ENCODE measurements at places on chromosomes 11 and 22.
A peak's percentile ranks its signal among the peaks of the same experiment; 100 is the strongest.

- DNase-seq, result peak; percentile 65
These were observed 586 bp downstream of the LRP5 start for GRCh38 chr11:68312780-68313573.

DNA sequence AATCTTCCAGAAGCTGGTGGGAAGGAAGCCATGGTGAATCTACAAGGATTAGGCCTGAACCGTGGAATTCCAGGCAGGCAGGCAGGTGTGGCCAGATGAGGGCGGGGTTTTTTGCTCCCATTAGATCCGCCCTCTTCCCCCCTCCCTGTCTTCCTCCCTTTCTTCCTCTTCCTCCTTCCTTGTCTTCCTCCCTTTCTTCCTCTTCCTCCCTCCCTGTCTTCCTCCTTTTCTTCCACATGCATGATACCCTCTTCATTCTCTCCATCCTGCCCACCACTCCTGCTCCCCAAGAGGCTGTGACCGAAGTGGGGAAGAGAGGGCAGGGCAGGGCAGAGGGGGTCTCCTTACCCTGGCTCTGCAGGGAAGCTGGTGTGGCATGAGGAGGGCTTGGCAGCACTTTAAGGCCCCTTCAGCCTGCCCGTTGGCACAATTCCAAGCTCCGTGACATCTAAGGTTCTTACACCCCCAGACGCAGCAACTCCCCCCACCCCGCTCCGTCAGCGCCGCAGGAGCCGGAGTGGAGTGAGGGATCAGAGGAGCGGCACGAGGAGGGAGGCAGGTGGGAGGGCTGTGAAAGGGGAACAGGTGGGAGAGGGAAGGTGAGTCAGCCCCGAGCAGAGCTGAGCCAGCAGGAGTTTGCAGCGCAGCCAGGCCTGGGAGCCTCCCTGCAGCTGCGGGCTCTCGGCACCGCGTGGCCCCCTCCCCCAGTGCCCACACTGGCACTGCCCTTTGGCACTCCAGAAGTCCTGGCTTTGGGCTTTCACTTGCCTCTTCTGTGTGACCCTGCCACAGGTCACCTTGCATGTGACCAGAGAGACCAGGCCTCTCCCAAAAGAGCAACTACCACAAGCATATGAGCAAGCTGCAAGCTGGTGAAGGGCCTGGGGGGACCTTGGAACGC, 32.1 kb downstream of the KCNJ4 start:
- DNase-seq, result no peak

GRCh38 chr11:30603357-30603756, 17.2 kb upstream of the MPPED2 start:
- DNase-seq, result no peak

DNA sequence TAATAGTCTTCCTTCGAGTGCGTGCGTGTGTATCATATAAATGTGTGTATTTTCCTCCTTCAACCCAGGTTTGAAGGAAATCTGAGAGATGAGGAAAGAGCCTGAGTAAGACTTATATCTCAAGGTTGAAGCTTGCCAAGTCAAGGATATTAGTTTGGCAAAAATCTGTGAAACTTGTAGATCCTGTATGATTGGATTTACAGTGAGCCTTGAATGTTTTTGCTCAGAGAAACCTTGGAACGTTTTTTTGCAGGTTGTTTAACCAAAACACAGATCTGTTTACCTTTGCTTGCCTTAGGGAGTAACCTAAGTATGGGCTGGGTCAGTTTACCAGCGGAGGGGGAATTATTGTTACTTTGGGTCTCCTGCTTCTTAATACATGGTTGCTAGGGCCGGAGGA, 35.9 kb upstream of the SORL1-AS1 start:
- no peak for DNase-seq

GRCh38 chr11:27770576-27770975, 70.3 kb upstream of the BDNF start:
- DNase-seq, result no peak

- peak; percentile 60 for DNase-seq
These were observed 49.3 kb downstream of the SCUBE1 start for GRCh38 chr22:43293655-43294392.

GRCh38 chr22:42949159-42949558, 65.8 kb downstream of the PACSIN2 start:
- DNase-seq, result no peak

- DNase-seq, result no peak
These were observed 20.8 kb upstream of the GAB2 start for GRCh38 chr11:78438298-78438975.

DNA sequence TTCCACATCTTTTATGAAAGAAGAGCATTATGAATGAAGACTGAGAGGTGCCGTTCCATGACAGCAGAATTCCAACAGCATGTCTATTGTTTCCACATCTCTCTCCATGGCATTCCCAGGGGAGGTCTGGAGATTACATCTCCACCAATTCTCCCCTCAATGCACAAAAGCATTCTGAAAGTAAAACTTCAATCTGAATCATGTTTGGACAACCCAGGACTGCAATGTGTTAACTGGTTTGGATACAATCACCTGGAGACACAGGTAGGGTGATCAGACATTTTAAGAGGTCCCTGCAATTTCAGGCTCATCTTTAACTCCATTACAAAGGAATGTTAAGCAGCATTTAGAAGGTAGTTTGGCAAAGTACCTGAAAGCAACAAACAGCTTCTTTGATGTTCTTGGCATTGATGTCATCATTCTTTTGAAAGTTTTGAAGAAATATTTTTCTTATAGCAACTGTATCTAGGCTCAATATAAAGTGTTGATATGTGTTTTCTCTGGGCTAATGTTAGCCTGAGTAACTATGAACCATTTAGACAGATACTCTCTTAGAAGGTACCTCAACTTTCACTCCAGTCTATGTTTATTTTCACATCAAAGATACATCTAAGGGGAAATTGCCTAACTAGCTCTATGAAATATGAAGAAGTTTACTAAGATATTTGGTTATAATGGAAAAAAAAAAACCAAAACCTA, 181.4 kb upstream of the MTMR2 start:
- peak; percentile 83 for DNase-seq

DNA sequence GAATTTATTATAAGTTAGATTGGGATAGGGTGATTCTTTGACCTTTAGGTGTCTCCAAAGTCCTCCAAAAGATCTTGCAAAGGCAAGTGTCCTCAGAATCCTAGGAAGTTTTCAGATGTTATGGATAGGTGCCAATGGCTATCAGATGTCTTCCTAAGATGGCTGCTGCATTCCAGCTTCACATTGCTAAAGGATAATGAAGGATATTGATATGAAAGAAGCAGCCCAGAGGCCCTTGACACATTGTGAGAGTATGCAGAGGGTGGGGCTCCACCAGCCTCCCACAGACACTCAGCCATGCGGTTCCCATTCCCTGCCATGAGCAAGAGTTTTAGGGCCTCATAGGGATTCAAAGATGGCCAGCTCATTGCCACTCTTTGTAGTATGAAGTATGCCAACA, 22.3 kb upstream of the GLYATL2 start:
- no peak for DNase-seq

DNA sequence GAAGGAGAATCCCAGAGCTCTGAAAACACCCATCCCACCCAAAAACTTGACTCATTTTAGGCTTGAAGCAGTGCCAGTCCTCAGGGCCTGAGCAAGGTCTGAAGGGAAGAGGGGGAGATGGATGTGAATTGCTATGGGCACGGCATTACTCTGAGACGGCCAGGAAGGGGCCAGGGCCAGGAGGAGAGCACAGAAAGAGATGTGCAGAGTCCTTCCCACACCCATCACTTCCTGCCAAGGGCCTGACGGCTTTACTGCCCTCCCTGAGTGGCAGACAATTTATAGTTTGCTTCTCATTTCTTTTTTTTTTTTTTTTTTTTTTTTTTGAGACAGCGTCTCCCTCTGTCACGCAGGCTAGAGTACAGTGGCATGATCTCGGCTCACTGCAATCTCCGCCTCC, 22.5 kb downstream of the TAB1 start:
- no peak for DNase-seq

- peak; percentile 1 for DNase-seq
These were observed 1.5 kb downstream of the ASPHD2 start for GRCh38 chr22:26430600-26430999.

DNA sequence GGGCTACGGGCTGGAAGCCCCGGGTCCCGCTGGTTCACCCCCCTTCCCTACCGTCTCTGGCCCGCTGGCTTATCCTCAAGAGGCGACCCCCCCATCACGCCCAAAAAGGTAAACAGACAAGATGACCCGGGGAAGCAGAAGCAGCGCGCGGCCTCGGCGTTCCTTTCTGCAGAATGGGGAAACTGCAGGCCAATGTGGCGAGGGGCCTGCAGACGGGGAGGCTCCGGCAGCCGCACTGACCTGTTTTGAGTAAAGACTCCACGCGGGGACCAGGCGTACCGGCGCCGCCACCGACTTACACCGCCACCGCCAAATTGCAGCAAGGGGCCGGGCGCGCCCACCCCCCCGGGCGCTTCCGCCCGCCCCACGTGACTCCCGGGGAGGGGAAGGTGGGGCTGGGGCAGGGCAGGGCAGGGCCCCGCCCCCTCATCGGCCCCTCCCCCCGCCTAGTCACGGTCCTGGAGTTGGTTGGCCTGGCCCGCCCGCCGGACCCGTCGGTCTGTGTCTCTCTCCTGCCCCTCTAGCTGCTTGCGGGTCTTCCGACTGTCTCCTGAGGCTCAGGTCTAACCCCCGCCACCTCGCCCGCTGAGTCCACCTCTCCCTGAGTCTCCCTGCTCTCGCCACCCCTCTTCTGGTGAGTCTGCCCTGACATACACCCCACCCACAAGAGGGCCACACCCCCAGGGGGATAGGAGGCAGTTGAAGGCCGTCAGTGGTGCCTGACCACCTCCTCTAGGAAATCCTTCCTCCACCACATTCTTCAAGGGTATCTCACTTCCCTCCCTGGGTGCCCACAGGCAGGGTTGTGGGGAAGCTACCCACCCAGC, at the start of gene ARAP1:
Gene ARAP1, minus strand, starts transcription at position 321 of the 827 bp plus-strand sequence. CDS start 25,280 bp downstream, outside the sequence.
- peak; percentile 87 for DNase-seq

- DNase-seq, result no peak
These were observed 118.5 kb downstream of the NAT10 start for GRCh38 chr11:34223907-34224306.

GRCh38 chr11:15525582-15525981, 410.9 kb downstream of the INSC start:
- DNase-seq, result no peak

DNA sequence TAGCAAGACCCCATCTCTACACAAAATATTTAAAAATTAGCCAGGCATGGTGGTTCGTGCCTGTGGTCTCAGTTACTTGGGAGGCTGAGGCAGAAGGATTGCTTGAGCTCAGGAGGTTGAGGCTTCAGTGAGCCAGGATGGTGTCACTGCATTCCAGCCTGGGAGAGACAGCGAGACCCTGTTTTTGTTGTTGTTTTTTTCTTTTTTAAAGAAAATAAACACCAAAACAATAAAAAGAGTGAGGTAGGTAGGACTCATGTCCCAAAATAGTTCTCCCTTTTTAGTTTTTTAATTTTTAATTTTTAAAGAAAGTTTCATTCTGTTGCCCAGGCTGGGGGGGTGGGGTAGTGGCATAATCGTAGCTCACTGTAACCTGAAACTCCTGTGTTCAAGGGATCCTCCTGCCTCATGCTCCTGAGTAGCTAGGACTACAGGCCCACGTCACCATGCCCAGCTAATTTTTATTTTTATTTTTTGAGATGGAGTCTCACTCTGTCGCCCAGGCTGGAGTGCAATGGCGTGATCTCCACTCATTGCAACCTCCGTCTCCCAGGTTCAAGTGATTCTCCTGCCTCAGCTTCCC, 25.5 kb upstream of the MALAT1 start:
- no peak for DNase-seq

- DNase-seq, result no peak
These were observed 24.4 kb upstream of the CD5 start for GRCh38 chr11:61077936-61078335.

GRCh38 chr11:110710628-110711381, 1.4 kb downstream of the ARHGAP20 start:
- peak; percentile 88 for DNase-seq

DNA sequence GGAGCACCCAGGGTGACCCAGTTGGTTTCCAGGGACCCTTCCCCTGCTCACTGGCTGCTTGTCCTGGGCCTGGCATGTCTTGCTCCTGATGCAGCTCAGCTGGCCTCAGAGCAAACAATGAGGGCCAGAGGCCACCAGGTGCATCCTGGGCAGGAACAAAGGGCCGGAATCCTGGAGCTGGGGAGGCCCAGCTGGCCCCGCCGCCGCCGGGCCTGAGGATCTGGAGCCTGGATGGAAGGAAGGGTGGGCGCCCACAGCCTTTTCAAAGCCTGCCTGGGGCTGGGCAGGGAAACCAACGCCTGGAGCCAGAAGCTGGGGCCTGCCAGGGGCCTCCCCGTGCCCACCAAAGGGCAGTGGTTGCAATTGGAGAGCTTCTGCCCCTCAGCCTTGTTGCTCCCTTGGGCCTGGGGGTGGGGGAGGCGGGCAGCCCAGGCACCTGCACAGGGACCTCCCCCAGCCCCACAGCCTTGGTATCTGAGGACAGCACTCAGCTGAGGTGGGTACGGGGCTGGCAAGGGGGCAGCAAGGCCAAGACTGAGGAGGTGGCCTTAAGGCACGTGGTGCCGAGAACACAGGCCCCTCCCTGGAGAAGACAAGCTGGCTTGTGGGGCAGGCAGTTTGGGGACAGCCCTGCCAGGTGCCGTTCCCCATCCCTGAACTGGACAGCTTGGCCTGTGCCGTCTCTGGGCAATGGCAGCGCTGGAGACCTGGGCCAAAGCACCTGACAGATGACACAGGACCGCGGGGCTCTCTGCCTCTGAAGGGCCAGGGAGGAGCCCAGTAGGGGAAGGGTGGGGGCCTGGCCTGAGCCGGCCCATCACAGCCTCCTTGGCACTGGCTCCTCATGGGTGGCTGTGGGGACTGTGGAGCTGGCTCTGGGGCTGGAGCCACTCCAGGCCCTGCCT, 7.1 kb upstream of the ADORA2A start:
- DNase-seq, result no peak

- no peak for DNase-seq
These were observed 5.4 kb upstream of the GAS2L1 start for GRCh38 chr22:29300807-29301601.

DNA sequence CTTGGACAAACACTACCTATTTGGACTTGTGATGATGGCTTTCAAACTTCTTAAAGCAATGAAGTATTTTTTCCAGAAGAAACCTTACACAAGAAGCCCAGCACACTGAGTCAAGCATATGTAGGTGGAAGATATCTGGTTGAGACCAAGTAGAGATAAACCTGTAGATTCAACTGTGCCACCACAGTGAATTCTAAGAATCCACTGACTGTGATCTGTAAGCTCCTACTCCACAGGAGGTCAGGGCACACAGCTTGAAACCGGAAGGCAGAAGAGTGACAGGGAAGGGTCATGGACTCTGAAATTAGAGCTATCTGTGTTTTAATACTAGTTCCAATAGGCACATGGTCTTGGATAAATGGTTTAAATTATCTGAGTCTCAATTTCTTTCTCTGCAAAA, 404.5 kb downstream of the ETS1 start:
- no peak for DNase-seq

GRCh38 chr11:95652002-95652472, 137.5 kb downstream of the FAM76B start:
- DNase-seq, result no peak

DNA sequence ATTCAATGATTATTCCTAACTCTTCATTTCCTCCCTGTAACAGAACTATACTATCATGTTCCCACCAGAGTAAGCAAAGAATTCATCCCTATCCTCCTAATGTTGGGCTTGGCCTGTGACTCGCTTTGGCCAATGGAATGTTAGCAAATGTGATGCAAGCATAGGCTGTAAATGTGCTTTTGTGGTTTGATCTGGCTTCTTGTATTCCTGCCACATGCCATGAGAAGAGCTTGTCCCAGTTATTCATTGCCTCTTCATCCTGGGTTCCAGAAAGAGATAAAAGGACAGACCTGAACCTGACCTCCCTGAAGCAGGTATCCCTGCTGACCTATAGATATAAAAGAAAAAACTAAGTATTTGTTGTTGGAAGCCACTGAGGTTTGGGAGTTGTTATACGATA, 51.0 kb downstream of the SYTL2 start:
- DNase-seq, result no peak

GRCh38 chr22:21921729-21922128, 30.9 kb downstream of the PPM1F start:
- DNase-seq, result no peak

Data from NCI-H526 (cell line).